HuH-7.5 (cell line): ENCODE measurements at places on chromosomes 6 and 20.

DNA sequence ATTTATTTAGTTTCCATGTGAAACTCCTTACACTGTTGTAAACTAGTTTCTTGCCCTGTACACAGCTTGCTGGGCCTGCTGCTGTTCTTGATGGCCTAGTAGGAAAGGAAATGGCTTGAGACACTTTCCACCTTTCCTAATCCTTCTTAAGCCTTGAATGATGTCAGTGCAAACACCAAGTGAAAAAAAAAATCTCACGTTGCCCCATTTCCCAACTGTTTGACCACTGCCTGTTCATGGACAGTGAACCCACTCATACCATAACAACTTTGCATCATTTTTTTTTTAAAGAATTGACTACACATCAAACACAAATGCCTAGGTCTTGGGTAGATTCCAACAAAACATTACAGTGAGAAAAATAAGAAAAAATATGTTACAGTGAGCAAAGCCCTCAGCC is 653.6 kb upstream of the FLRT3 start:
- DNase-seq, result no peak

DNA sequence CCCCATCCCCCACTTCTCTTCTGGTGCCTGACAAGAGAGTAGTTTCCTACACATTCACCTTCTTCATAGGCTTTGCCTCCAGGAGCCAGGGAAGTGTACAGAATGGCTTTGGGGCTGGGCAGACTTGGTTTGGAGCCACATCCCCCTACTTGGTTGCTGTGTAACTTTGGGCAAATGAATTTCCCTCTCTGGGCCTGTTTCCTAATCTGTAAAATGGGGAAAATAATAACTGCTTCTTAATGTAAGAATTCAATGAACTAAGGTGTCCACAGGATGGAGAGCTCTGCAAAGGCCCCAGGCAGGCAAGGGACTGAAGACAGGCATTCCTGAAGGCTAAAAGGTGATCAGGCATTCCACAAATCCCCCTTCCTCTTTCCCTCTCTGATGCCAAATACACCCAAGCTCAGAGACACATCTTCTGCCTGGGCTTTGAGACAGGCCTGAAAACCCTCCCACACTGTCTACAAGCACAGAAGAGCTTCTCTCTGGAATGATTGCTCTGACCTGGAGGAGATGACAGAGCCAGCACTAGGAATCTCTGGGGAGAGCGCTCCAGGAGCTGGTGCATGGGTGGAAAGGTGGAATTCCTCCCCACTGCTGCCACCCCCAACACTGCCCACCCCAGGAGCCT is 6.9 kb upstream of the C20orf203 start:
- no peak for DNase-seq

DNA sequence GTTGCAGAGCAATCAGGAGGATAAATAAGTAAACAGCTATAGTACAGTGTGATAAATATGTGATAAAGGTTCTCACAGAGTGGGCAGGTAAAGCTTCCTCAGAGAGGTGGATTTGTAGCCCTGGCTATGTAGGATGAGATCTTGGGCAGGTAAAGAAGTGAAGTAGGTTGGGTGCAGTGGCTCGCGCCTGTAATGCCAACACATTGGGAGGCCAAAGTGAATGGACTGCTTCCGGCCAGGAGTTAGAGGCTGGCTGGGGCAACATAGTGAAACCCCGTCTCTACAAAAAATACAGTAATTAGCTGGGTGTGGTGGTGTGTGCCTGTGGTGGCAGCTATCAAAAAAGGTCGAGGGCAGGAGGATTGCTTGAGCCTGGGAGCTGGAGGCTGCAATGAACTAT is 72.9 kb downstream of the ZFP64 start:
- DNase-seq, result no peak

DNA sequence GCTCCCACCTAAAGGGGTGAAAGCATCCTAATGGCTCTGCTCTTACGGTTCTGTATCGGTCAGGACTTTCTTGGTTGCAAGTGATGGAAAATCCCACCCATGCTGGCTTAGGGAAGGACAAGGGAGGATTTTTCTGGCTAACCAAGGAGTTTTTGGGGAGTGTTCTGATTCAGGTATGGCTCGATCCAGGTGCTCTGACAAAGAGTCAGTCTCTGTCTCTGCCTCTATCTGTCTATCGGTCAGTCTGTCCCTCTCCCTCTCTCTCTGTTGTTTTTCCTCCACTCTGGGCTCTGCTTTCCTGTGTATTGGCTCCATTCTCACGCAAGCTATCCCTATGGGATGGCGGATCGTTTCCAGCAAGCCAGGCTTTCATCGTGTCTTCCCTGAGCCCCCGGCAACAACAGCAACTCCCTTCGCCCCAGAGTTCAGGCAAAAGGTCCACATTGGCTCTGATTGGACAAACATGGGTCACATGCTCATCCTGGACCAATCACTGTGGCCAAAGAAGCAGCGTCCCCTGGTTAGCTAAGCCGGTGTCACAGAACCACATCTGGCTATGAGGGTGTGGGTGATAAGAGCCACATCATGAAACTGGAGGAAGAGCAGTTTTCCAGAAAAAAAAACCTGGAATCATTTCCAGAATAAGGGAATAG is 160.3 kb downstream of the BMP7 start:
- DNase-seq, result peak; percentile 55

DNA sequence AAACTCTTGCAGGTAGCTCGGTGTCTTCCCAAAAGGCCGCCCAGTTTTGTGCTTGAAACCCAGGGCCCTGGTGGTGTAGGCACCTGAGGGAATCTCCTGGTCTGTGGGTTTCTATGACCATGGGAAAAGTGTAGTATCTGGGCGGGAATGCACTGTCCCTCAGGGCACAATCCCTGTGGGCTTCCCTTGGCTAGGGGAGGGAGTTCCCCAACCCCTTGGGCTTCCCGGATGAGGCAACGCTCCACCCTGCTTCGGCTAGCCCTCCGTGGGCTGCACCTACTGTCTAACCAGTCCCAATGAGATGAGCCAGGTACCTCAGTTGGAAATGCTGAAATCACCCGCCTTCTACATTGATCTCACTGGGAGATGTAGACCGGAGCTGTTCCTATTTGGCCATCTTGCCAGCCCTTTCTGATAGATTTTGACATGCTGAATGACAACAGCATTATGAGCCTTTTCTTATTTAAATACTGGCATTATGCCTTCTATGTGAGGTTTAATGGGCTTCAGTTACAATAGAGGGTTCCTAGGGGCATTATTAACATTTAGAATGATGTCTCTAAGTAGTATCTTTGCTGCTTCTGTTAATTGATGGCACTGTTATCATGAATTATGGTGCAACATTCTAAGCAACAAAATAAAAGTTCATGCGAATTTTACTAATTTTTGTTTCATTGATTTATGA is 133.7 kb upstream of the FLRT3 start:
- DNase-seq, result no peak

DNA sequence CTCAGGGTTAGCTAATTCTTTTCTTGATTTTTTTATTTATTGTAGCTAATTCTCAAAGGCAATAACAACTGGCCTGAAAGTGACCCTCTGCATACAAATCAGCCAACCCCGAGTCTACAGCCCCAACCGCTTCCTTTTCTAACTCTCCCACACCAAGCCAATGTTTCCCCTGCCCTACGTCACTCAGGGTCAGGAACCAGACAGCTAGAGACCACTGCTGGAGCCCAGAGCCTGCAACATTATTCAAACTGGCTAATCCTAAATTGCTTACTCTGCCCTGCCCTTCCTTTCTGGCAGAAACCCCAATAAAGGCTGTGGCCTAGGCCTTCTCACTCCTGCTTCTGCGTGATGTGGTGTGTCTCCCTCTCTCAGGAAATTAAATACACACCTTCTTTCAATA is 320.7 kb downstream of the CBLN4 start:
- no peak for DNase-seq

- no peak for DNase-seq
Observed at GRCh38 chr6:119443993-119444641, 94.6 kb upstream of the MAN1A1 start.

DNA sequence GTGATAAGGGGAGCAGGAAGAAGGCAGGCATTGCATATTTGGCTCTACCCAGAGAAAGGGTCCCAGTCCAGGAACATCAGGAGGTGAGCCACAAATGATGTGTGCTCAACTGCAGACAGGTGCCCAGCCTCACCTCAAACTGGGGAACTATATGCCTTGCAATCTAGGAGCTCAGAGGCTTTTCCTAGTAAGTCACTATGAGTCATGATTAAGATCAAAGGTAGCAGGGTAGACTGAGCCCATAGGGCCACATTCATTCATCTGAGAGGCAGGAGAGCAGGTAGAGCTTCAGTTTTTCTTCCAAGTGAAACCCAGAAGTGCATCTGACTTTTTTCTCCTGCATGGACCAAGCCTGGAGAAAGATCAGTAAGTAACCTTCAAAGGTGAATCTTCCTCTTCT is 31.3 kb downstream of the MARCKS start:
- no peak for DNase-seq

GRCh38 chr6:11705069-11705468 is 73.5 kb downstream of the ADTRP start:
- DNase-seq, result no peak

DNA sequence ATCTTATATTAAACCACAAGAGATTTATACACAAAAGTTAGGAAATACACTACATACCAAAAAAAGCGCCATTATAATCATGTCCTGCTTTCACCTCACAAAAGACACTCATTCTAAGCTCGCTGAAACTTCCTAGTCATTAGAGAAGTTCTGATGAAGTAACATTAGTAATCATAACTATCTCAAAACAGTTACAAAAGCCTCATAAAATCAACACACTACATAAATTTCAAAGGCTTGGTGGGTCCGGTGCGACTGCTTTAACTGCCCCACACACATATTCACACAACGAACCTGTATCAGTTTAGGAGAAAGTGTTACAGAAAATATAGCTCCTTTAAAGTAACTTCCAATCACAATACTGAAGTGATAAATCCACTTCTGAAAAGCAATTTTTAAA is 1.9 kb downstream of the PHIP start:
- no peak for DNase-seq

- DNase-seq, result no peak
Observed at GRCh38 chr20:38866265-38867061, 59.8 kb upstream of the FAM83D start.

- DNase-seq, result no peak
Observed at GRCh38 chr6:35035481-35036030, 105.6 kb downstream of the TCP11 start.

- no peak for DNase-seq
Observed at GRCh38 chr6:135189344-135189743, 8.2 kb downstream of the MYB start.

- no peak for DNase-seq
Observed at GRCh38 chr6:132368916-132369481, 32.3 kb downstream of the MOXD1 start.

DNA sequence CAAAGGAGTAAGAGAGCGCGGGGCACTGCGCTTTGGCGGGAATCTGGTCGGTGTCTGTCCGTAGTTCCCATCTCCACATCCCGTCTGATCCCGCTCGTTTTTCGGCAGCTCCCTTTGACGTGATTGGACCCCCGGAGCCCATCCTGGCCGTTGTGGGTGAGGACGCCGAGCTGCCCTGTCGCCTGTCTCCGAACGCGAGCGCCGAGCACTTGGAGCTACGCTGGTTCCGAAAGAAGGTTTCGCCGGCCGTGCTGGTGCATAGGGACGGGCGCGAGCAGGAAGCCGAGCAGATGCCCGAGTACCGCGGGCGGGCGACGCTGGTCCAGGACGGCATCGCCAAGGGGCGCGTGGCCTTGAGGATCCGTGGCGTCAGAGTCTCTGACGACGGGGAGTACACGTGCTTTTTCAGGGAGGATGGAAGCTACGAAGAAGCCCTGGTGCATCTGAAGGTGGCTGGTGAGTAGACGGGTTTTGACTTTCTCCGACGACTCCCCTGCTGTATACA is 1.4 kb downstream of the BTN1A1 start:
- DNase-seq, result no peak
